ENCODE measurements at places on chromosomes 16 and 17.

GRCh38 chr17:83181991-83182619 lies 102.7 kb downstream of the METRNL start:
- DNase-seq: no peak

GRCh38 chr16:54361246-54361645 lies 74.7 kb upstream of the IRX3 start:
- DNase-seq: no peak

DNA sequence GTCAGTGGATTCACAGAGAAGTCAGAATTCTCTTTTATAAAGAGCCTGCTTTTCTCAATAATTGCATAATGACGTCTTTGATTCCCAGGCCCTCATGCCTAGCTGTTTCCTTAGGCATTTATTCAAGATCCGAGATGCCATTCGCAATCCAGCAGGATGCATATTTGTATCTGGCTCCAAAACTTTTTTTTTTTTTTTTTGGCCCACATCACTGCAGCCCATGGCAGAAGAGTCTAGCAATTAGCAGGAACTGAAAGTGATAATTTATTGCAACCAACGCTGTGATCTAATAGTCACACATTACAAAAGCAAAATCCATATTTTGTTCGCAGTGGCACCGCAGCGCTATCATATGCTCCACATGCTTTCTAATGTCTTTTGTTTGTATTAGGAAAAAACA lies 503.4 kb downstream of the MAF start:
- no peak for DNase-seq

GRCh38 chr17:82582213-82582612 lies 62.7 kb downstream of the FOXK2 start:
- DNase-seq: no peak

DNA sequence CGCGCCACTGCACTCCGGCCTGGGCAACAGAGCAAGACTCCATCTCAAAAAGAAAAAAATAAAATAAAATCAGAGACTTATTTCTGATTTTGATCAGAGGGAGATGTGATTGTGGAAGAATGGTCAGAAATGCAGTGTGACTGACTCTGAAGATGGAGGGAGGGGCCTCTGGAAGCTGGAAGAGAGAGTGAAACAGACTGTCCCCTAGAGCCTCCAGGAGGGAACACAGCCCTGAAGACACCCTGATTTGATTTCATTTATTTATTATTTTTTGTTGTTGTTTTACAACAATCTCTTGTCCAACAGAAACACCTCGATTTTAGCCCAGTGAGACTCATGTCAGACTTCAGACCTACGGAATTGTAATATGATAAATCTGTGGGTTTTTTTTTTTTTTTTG lies 26.1 kb downstream of the BCL7C start:
- no peak for DNase-seq

DNA sequence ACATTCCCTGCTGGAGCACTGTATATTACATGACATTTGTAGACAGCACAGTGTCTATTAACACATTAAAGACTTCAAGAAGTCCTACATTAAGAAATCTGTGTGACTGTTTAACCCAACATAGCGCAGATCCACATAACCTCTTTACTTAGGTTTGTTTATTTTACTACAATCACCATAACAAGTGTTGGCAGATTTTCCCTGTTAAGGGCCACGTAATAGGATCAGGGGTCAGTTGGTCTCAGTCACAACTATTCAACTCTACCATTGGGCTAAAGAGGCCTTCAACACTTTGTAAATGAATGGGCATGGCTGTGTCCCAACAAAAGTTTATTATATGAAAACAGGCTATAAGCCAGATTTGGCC lies 51.3 kb upstream of the ADORA2B start:
- DNase-seq: no peak

- no peak for DNase-seq
These were observed 2.9 kb downstream of the SLC16A3 start for GRCh38 chr17:82231562-82232321.

DNA sequence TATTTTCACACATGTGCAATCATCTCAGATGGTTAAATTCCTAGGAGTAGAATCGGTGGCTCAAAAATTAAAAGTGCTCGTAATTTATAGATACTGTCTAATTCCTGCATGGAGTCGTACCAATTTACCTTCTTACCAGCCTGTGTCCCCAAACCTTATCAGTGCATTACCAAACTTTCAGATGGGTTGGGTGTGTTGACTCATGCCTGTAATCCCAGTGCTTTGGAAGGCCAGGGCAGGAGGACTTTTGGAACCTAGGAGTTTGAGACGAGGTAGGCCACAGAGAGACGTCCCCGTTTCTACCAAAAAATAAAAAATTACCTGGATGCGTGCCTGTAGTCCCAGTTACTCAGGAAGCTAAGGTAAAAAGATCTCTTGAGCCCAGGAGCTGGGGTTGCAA lies 34.5 kb upstream of the GPRC5B start:
- no peak for DNase-seq

Data from NCI-H1417 treated with DMSO at 0.1 percent for 48 hours (cell line).